ENCODE measurements at places on chromosomes 1 and 21.
A peak's percentile ranks its signal among the peaks of the same experiment; 100 is the strongest.

- DNase-seq: no peak
These were observed 98.5 kb upstream of the DMRTA2 start for GRCh38 chr1:50521703-50522102.

DNA sequence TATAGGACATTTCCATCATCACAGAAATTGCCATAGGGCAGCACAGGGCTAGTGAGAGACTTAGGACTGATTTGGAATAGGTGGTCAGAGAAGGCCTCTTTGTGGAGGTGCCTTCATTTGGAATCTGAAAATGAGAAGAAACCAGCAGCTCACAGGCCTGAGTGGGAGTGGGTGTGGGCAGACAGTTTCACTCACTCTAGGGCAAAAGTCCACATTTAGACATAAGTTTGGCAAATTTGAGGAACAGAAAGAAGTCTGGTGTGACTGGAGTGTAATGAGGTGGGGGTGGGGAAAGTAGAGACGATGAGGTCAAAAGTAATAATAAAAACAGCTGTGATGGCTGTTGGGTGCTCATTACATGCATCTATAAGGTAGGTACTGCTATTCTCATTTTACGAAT lies 22.4 kb upstream of the BCAR3 start:
- no peak for DNase-seq

DNA sequence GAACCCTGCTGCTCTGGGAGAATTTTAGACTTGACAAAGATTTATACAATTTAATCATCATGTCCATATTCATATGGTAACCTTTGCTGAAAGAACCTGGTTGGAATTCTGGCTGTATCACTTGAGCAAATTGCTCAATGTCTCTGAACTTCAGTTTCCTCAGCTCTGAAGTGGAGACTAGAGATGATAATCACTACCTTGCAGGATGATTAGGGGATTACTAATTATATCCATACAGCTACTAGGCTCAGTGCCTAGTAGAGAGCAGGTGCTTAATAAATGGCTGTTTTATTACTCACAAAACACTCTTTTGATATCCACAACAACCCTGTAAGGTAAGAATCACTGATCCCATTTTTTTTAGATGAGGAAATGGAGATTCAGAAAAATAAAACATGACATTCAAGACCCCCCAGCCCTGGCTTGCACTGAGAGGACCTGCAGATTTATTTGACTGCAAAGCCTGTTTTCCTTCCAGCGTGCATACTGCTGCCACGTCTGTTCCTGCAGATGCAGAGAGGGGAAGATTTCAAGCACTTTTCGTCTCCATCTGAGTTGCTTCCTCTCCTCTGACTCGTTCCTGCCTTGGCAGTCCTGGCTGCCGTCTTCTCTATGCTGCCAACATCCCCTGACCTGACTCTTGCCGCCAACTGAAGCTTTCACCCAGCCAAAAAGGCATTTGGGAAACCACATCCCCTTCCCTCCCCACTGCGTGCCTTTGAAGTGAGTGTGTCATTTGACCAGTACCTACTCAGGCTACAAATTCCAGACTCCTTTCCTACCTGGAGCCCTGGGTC lies 203.0 kb downstream of the PLPP3 start:
- no peak for DNase-seq

DNA sequence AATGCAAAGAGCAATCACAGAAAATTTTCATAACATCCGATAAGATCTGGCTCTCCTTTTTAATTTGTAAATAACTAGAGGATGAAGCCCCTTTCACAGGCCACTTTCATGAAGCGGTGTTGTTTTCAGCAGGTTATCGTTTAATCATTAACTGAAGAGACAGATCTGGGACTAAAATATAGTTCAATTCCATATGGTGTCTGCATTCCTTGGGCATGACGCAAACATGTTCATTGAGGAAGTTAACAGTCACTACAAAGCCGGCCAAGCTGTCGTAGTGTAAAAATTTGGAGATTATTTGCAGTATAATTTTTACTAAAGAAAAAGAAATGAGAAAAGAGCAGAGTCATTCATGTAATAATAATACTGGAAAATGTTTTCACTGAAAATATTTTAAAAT lies 565.2 kb upstream of the ADAMTS5 start:
- no peak for DNase-seq

GRCh38 chr1:99606306-99606705 lies 39.6 kb upstream of the PALMD start:
- no peak for DNase-seq

- no peak for DNase-seq
These were observed 224.0 kb downstream of the KAZN start for GRCh38 chr1:14822493-14822892.

DNA sequence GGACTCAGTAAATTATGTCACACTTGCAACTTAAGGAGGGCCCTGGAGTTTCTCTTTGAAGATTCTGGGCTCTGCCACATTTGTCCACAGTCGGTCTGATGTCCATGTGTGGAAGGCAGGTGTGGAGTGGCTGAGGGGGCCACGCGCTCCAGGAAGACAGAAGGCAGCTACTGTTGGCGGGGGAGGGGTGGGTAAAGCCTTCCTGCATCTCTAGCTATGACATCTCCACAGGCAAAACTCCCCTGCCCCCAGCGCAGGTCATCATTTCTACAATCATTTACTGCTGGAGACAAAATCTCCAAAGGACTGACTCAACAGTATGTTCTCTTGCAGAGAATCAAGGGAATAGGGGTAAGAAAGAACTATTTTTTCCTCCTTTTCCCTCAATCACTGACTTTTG lies 11.4 kb upstream of the TSPEAR start:
- no peak for DNase-seq

DNA sequence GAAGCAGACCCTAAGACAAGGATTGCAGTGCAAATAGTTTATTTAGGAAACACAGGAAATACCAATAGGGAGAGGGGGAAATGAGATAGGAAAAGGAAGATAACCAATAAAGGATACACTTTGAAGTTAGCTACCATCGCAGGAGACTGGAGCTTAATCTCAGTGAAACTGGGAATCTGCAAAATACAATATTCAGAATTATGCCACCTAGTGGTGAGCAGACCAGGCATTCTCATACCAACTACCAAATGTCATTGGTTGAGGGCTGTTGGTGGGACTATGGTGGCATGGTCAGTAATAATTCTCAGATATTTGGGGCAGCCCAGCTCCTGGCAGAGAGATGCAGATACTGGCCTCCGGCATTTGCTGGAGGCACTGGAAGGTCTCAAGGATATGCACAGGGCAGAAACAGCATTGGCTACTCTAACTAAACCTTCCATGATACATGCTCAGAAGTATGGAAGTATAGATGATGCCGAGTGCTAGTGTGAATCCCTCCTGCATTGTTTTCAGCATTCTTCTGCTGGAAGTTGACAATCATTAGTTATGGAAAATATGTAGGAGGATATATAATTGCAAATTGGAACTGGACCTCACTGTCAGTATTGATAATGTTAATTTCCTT lies 11.8 kb upstream of the ZFP69B start:
- DNase-seq: no peak

GRCh38 chr1:48216313-48216712 lies 6.2 kb upstream of the SLC5A9 start:
- no peak for DNase-seq

GRCh38 chr21:44724196-44724595 lies 12.8 kb upstream of the TSPEAR start:
- no peak for DNase-seq

DNA sequence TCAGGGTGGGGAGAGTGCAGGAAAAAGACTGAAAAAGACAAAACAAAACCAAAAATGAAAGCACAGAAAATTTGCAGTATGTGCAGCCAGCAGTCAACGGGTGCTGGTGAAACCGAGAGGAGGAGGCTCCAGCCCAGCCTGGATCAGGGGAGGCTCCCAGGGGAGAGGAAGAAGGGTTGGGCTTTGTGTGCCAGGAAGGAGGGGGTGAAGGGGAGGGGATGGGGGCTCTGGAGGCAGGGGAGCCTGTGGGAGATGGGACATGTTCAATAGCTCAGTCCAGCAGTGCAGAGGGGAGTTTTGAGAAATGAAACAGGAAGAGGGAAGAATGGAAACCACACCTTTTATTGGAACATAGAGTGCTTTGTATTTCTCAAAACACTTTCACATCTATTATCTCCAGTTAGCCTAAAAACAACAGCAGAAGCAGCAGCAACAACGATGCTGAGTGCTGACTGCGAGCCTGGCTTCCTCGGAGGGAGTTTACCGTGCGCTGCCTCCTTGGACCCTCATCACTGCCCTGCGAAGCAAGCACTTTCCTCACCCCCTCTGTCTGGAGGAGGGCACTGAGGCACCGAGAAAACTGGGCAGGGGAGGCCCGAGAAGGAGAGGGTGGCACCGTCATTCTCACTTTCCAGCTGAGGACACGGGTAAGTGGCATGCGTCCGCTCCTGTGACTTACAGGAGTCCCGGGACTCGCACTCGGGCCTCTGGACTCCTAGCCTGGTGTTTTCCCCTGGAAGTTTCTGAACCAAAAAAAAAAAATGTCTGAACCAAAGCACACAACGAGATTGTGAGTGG lies 62.9 kb downstream of the MDM4 start:
- DNase-seq: no peak

GRCh38 chr1:110476028-110476765 lies 25.2 kb downstream of the PROK1 start:
- DNase-seq: no peak

DNA sequence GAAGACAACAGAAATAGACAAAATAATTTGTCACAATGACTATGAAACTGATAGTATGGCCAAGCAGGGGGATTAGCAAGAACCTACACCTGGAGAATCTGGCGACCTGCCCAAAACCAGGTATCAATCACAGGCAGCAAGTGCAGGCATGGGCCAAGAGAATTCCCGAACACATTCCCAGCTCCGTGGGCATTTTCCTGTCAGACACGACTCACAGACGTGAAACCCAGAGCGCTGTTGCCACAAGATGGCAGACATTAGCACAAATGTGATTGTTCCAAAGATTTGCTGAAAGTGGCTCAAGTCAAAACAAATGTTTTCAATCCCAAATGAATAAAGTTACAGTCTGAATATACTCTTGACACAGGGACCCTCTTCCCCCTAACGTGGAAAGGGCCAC lies 36.8 kb downstream of the HLCS start:
- DNase-seq: peak; percentile 67

- no peak for DNase-seq
These were observed 31.7 kb downstream of the JAM2 start for GRCh38 chr21:25670726-25671125.

DNA sequence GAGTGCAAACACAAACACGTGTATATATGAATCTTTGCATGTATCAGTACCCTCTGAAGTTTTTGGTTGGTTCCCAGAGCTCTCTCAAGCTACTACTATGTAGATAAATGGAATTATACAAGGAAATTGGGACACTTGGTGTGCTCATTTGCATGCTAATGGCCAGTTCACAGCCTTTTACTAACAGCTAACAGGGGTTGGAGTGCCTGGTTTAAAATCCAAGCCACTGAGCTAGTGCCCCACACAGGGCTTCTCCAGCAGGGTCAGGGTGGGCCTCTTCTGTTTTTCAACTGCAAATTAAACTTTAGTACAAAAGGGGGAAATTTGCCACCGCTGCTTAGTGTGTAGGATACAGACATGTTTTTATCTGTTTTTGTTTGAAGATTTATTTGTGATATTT lies 121.0 kb downstream of the ATP5PO start:
- no peak for DNase-seq

GRCh38 chr1:11799099-11799498 lies 6.7 kb downstream of the MTHFR start:
- DNase-seq: no peak
